T-helper 2 cell treated with Interferon-gamma antibody and Interleukin-4, amounts not matched to agents 100 ng/mL and 5 ng/mL, for 36 hours (primary cell): ENCODE measurements at places on chromosomes 2 and 18. TPM values are rescaled to one million over a fixed set of nuclear protein-coding genes. Genes with fewer than 3 reads are reported as not detected.

DQX1 gene
- 0.80 and 1.1 TPM in 2 replicates for total RNA-seq

TEX44 gene
- not detected in 2 replicates for total RNA-seq

IL36B gene
- total RNA-seq, result not detected in 2 replicates

PKDCC gene
- total RNA-seq, result 0.16 TPM in 1 of 2 replicates, not detected in the other

DOK1 gene
- 50.4 and 52.5 TPM in 2 replicates for total RNA-seq

IL1F10 gene
- not detected in 2 replicates for total RNA-seq

RFX8 gene
- 4.4 and 6.6 TPM in 2 replicates for total RNA-seq

TMEFF2 gene
- total RNA-seq, result not detected in 2 replicates

STARD6 gene
- total RNA-seq, result 0.27 TPM in 1 of 2 replicates, not detected in the other

AMER3 gene
- total RNA-seq, result not detected in 2 replicates

STAT4 gene
- 91.2 and 93.2 TPM in 2 replicates for total RNA-seq

DYNAP gene
- not detected in 2 replicates for total RNA-seq

TCF23 gene
- not detected in 2 replicates for total RNA-seq
